MV-4-11 (cell line): ENCODE measurements at places on chromosomes 13 and 19.

- peak; percentile 12 for DNase-seq
Measured at GRCh38 chr13:23876265-23876664, 12.9 kb downstream of the MIPEP start.

DNA sequence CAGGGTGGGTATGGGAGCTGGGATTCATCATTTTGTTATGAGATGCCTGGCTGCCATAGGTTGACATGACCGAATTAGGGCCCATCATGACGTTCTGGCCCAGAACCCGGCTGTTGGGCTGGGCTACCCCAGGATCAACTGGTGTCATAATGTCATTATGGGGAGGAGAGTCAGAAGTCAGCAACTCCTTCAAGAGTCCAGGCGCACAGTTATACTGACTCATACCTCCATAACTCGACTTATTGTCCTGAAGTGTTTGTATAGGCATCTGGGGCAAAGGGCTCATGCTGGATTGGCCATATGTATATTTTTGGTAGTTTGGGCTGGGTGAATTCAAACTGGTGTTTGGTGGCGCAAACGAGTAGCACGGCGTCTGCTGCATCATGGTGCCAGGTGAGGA lies 106.5 kb downstream of the FOXO1 start:
- DNase-seq: no peak

- DNase-seq: no peak
Measured at GRCh38 chr19:5595129-5595528, 27.4 kb upstream of the TINCR start.

DNA sequence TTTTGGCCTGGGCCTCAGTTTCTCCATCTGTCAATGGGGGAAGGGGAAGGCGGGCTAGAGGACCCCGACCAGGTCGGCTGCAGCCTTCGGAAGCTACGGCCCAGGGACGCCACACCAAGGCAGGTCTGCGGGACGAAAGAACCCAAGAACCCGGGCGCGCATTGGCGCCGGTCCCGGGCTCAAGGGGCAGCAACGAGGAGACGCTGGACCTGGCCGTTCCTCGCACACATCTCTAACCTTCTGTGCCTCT lies 739 bp upstream of the ILF3 start:
- DNase-seq: no peak

DNA sequence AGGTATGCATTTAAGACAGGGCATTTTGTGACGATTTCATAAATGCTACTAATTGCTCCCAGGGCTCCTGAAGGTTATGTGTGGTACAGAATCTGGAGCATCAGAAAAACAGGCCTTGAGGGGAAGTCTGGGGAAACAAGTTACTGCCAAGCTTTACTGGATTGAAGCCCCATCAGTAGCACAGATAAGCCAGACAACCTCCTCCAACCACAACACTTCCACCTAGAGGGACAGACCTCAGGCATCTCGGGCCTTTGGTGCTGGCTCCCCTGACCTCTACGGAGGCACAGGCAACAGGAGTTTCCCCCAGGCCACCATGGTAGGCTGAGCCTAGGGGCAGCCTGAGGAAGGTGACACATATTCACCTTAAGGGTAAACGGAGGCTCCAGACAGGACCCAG lies 54.1 kb downstream of the ABCC4 start:
- DNase-seq: no peak

DNA sequence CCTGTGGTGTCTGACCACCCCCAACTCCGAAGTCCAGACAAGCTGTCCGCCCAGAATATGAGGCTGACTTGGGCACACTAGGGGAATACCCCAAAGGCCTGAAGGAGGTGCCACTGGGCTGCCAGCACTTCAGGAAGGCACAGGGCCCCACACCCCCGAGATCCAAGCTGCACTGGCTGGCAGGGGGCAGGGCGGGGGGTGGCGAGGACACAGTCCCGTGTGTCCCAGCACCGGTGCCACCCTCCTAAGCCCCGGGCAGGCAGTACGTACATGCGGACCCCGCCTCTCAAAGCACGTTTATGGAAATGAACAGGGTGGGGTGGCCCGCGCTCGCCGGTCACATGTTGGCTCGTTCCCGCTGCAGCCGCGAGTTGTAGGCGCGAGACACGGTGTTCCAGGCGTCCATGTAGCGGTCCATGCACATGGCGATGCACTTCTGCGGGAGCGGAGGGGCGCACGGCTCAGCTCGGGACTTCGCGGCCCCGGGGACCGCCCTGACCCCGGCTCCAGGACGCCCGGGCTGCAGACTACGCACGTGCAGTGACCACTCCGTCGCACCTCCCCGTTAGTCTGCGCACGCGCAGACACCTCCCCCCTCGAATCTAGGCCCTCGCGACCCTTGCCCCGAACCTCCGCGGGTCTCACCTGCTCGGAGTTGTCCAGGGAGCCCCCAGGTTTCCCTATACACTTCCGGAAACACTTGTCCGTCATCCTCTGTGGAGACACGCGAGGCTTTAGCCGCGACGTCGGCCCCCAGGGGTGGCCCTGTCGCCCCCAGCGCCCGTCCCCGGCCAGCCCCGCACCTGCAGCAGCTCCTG lies 566 bp downstream of the TIMM13 start:
- peak; percentile 44 for DNase-seq

DNA sequence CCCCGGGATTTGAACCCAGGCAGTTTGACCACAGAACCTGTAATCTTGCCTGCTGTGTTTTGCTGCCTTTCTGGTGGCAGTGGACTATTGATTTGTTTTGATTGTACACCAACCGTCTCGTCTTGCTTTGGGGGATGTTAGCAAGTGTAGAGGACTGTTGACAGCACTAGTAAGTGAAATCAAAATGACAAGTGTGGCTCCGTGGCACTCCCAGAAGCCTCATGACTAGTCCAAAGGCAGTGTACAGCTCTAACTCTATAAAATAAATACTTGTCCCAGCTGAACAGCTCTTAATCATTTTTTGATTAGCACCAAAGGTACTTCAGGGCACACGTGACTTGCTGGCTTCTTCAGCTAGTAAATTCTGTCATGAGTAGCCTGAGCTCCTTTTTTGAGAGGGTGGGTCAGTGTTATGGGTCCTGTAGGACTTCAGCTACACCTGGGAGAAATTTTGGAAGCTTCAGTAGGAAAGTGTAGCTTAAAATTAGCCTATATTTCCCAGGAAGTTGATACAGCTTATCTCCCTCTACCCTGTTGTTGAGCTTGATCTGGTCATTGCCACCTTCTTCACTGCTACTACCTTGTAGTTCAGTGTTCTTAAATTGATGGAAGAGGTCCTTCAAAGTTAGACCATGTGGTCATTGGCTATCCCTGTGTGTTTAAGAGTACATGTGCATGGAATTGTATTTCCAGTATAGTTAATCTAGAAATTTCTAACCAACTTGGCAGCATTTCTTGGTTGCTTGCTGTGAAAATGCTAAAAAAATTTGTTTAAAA lies 15.1 kb downstream of the TM9SF2 start:
- DNase-seq: no peak

DNA sequence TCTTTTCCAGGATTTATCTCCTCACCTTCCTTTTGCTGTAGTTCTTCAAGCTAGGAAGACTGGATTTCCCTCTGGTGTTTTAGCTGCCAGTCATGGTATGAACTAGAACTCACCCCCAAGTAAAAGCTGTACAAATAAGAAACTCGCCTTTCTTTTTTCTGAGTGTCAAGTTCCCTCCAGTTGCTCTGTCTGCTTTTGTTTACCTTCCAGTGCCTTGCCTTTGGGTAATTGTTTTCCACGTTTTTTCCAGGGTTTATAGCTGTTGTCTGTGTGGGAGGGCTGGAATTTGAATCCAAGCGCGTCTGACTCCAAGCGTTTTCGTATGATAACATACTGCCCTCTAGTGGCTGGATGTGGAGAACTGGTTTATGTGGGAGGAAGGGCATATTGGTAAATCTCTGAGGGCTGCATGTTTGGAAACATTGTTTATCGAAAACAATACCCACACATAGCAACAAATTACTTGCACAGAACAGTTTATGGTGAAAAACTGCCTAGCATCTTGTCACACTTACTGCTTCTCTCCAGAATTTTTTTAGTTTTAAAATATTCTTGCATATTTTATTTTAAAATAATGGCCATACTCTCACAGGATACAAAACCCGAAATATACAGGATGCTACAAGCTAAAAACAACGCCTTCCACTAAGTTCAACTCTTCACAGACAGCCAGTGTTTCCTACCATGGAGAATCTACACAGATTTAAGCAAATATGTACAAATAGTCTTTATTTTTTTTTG lies 19.2 kb downstream of the RCN3 start:
- peak; percentile 71 for DNase-seq

DNA sequence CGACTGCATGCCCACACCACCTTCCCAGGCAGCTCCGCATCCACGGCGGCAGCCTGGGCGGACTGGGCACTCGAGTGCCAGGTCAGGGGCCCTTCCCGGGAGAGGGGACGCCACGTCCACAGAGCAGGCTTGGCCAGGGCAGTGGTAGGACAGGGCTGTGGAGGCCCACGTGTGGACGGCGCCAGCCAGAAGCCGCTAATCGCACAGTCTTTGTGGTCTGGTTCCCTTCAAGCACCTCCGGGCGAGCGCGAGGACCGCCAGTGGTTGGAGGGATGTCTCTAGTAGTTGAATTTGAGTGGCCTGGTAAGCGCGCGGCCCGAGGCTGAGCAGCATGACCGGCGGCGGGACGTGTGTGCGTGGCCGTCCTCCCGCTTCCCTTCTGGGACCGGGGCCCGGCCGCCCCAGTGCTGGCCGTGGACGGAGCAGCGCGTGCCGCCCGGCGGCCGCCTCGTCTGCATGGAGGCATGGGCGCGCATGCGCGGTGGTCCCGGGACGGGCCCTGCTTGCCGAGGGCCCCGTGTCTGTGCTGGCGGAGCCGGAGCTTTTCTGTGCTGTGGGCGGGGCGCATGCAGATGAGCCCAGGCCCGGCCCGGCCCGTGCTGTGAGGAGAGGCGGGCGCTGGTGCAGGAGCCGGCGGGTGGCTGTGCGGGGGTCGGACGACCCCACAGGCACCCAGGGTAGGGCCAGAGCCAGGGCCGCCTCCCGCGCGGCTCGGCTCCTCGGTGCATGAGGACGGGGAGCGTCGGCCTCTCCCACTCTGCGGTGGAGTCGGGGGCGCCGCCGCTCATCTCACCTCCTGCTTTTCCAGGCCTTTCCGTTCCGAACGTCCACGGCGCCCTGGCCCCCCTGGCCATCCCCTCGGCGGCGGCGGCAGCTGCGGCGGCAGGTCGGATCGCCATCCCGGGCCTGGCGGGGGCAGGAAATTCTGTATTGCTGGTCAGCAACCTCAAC lies 8.6 kb downstream of the PTBP1 start:
- DNase-seq: peak; percentile 25

DNA sequence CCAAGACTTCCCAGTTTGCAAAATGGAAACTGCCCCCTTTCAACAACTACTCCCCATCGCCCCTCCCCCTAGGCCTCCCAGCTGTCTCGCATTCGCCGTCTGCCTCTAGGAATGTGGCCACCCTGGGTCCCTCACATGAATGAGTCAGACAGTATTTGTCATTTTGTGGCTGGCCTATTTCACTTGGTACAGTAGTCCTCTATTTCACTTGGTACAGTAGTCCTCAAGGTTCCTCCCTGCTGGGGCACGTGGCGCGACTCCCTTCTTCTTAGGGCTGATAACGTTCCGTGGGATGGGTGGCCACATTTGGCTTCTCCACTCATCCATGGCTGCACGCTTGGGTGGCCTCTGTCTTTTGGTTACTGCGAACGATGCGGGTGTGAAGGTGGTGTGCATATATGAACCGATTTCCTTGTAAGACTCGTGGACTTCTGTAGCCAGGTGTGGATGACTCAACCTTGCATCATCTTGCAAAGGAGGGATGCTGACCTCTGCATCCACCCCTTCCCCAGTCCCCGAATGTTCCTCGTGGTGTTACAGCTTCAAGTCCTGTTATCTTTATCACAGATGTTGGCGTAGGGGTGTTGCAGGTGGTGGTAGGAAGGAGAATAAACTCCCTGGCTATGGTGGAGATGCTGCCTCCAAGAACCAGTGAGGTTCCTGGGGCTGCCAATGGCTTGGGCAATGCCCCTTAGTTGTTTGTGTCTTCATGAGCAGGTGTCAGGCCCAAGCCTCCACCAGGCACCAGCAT lies 112.1 kb upstream of the SOX1 start:
- DNase-seq: peak; percentile 96

- peak; percentile 21 for DNase-seq
Measured at GRCh38 chr19:56400485-56400884, 3.6 kb upstream of the ZNF583 start.

DNA sequence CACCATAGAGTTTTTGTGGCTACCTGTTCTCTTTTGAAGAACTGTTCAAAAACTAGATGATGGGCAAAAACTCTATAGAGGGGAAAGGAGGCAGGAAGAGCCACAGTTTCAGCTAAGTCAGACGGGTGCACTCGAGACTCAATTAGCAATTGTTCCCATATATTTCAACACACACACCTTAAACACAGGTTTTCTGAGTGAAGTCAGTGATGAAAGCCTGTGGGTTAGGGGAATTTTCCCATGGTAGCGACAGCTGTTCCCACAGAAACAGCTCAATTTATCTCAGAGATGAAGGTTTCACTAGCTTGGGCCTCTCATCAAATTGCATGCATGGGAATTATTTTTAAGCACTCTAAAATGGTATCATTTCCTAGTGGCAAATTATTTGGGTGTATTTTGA lies 143.4 kb downstream of the ZIC5 start:
- DNase-seq: no peak

DNA sequence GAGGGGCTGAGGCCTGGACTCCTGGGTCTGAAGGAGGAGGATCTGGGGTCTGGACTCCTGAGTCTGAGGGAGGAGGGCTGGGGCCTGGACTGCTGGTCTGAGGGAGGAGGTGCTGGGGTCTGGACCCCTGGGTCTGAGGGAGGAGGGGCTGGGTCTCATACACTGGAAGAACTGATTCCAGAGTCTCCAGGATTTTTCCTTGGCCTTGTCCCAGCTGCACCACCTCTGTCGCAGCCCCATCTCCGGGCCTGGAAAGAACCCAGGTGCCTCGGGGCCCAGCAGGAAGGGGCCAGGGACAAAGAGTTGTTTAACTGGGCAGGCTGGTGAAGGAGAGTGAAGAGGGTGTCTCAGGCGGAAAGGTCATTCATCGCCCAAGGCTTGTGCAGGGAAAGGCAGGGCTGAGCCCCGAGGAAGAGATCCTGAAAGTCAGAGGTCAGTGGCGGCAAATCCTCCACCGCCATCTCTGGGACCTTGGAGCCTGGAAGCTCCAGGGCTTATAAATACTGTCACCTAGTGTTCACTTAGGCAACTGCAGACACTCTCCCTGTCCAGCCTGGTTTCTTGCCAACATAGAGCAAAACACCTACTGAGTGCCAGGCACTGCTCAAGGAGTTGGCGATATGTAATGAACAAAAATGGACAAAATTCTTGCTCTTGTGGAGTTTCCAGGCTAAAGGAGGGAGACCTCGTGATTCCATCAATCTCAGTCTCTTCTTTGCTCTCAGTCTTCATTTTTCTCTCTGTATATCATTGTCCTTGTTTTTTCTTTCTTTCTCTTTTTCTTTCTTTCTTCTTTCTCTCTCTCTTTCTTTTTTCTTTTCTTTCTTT lies 4.4 kb upstream of the KCNN4 start:
- DNase-seq: peak; percentile 86

- DNase-seq: peak; percentile 42
Measured at GRCh38 chr13:32695602-32696250, 109.5 kb downstream of the PDS5B start.

GRCh38 chr13:93309886-93310523 lies 83.4 kb downstream of the GPC6 start:
- DNase-seq: no peak

DNA sequence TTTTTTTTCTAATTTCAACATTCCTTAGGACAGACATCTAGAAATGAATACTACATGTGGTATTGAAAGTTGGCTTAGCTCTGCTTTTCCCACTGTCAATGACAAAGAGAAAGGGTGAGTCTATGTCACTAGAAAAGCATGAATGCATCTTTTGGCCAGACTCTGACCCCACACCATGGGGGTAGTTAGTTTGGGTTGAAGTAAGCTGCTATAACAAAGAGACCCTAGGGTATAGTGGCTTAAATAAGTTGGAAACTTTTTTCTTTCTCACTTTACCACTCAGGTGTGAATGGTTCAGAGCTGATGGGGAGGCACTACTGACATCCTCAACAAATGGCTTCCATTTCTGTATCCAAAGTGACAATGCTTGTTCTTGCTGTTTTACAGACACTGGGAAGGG lies 161.5 kb downstream of the DLEU7 start:
- DNase-seq: no peak
